Fibroblast of lung (primary cell): ENCODE measurements at places on chromosomes 3 and 15. TPM values are rescaled to one million over a fixed set of nuclear protein-coding genes. Genes with fewer than 3 reads are reported as not detected.

ZIC4 gene
- total RNA-seq: not detected in 2 replicates

CYP11A1 gene
- 0.33 and 0.51 TPM in 2 replicates for total RNA-seq

CRYGS gene
- 0.99 and 1.0 TPM in 2 replicates for total RNA-seq

CD200 gene
- 0.17 and 0.26 TPM in 2 replicates for total RNA-seq

ADIPOQ gene
- total RNA-seq: not detected in 2 replicates

GPR27 gene
- under 0.01 TPM in 1 of 2 replicates, not detected in the other for total RNA-seq

CCDC50 gene
- total RNA-seq: 77.0 and 114 TPM in 2 replicates

RASGRP1 gene
- total RNA-seq: not detected in 2 replicates

FAM81A gene
- 0.26 and 0.33 TPM in 2 replicates for total RNA-seq

WDR93 gene
- total RNA-seq: under 0.01 and 0.17 TPM in 2 replicates

DAPK2 gene
- 8.0 and 14.4 TPM in 2 replicates for total RNA-seq

NDN gene
- 41.6 and 47.7 TPM in 2 replicates for total RNA-seq

GABRR3 gene
- not detected in 2 replicates for total RNA-seq

SLC2A2 gene
- not detected in 2 replicates for total RNA-seq

ASB14 gene
- total RNA-seq: not detected in 2 replicates

CPA3 gene
- not detected in 2 replicates for total RNA-seq

CYP8B1 gene
- total RNA-seq: not detected in 2 replicates

ITGA11 gene
- 29.6 and 43.7 TPM in 2 replicates for total RNA-seq

KAT2B gene
- total RNA-seq: 7.7 and 14.7 TPM in 2 replicates

MORC1 gene
- not detected in 2 replicates for total RNA-seq

DGKG gene
- total RNA-seq: 0.51 and 4.8 TPM in 2 replicates

GRK7 gene
- total RNA-seq: under 0.01 TPM in 1 of 2 replicates, not detected in the other
